ENCODE measurements at places on chromosomes 2 and 18.
A peak's percentile ranks its signal among the peaks of the same experiment; 100 is the strongest.

- no peak for DNase-seq
Observed at GRCh38 chr2:232455426-232456255, at the start of gene ALPI. Gene ALPI, plus strand, starts transcription at chr2:232456153. Its CDS starts 47 bp downstream, at chr2:232456200.

DNA sequence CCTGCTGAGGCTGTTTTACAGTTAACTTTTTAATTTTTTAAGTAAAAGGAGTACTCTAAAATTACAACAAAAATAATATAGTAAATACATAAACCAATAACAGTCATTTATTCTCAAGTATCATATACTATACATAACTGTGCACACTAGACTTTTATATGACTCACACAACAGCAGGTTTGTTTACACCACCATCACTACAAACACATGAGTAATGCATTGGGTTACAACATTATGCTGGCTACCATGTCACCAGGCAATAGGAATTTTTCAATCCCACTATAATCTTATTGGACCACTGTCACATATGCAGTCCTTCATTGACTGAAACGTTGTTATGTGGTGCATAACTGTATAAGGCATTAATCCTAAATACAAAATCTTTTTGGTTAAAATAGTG, 42.5 kb downstream of the RASGRP3 start:
- peak; percentile 59 for DNase-seq

- peak; percentile 35 for DNase-seq
Observed at GRCh38 chr2:217329023-217329431, 469.2 kb upstream of the TNP1 start.

GRCh38 chr18:9653390-9653789, 39.0 kb upstream of the PPP4R1 start:
- peak; percentile 95 for DNase-seq

DNA sequence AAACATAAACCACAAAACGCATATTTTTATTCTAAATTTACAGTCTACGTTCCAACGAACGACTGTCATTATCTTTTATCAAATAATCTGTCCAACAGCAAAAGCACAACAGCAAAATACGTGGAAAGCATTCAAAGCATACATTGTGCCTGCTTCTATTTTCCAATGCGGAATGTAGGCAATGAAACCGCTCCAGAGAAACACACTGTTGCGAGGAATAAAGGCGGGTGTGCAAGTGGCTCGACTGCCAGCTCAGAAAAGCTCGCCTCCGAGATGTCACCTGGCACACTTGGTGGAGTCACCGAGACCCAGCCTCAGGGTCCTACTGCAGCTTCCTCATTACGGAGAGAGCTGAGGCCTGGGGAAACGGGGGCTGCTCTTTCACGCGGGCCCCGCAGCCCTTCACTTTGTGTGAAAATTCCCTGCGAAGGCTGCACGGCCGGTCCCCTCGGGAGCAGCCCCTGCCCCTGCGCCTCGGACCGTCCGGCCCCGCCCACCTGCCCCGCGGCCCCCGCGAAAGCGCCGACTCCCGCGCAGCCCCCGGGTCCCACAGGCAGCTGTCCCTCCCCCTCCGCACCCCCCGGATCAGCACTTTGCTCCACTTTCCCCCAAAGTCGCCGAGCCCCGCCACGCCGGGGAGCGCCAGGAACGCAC, 752 bp downstream of the MGAT4A start:
- DNase-seq, result no peak

GRCh38 chr2:160321006-160321405, 120.9 kb upstream of the ITGB6 start:
- no peak for DNase-seq

DNA sequence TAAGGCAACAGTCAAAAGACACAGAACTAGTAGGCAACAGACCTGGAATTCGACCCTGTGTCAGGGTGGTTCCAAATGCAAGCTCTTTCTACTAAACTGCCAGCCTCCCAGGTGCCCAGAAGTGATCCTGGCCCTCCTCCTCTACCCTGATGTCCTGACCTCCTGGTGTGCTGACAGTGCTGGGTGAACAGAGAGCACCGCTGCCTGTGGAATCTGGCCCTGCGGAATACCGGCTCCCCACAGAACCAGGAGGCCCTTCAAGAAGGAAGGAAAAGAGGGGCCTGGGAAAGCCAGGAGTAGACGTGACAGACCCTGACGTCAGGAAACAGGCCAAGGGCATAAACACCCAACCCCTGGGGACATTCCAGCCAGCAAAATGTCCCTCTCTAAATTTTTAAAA, 120.3 kb downstream of the NOL10 start:
- no peak for DNase-seq

DNA sequence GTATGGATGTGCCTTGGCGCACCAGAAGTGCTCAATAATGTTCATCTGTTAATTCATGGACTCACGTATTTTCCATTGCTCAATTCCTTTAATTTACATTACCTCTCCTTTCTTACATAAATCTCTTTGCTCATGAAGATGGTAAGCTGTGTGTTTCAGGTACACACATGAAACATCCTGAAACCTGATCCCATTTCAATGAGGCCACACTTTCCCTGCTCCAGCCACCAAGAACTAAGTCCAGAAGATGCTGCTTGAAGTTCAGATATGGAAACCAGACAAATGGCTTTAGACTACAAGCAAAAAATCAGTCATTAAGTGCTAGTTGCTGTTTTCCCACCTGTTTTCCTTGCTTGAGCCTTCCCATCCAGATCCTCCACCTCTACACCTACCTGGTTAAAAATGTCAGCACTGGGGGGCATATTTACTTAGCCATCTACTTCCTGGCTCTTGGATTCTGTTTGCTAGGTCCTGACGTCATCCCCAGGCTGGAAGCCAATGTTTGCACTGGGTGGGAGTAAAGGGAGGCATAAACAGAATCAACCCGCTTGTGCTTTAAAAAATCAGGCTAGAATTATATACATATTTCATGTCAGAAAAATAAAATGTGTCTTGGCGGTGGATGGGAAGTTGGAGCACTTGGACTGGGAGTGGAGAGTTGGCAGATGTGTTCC, 309.7 kb downstream of the OSR1 start:
- no peak for DNase-seq

DNA sequence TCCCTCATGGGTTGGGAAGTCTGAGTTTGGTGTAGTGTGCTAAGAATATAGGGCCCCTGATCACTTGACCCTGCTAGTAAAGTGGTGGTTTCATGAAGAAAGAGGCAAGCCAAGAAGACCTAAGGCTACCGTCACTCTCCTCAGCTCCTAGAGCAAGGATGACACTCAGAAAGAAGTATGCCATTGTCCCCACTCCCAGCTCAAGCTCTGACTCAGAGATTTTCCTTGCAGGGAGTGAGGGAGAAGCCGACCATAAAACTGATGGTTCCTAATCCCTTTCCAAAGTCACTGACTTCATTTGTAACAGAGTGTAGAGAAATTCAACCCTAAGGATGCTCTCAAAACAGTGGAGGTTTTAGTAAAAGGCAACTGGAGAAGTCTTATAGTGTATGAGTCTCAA, 80.9 kb downstream of the ICA1L start:
- peak; percentile 29 for DNase-seq

GRCh38 chr2:176500901-176501300, 231.7 kb downstream of the MTX2 start:
- DNase-seq, result no peak

DNA sequence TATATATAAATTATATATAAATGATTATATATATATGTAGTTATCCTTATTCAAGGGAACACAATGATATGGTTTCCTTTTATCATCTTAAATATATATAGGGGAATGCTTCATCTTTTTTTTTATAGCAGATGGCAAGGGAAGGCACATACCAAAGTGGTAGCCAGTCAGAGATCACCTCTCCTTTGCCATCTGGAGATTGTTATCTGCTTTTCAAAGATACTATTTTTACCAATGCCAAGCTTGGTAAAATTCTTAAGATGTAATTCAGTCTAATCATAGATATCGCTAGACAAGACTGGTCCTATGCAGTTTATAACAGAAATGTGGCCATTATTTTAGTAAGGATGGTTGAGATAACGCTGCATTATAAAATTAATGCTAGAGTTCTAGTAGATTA, 64.7 kb upstream of the DSEL start:
- DNase-seq, result no peak

GRCh38 chr2:188051706-188052105, 240.0 kb upstream of the GULP1 start:
- no peak for DNase-seq

GRCh38 chr2:41489638-41490037, 558.2 kb upstream of the PKDCC start:
- DNase-seq, result no peak

- DNase-seq, result peak; percentile 14
Observed at GRCh38 chr18:76621782-76622495, 126.9 kb upstream of the ZNF516 start.

- DNase-seq, result no peak
Observed at GRCh38 chr2:214322662-214323061, 88.2 kb upstream of the VWC2L start.

DNA sequence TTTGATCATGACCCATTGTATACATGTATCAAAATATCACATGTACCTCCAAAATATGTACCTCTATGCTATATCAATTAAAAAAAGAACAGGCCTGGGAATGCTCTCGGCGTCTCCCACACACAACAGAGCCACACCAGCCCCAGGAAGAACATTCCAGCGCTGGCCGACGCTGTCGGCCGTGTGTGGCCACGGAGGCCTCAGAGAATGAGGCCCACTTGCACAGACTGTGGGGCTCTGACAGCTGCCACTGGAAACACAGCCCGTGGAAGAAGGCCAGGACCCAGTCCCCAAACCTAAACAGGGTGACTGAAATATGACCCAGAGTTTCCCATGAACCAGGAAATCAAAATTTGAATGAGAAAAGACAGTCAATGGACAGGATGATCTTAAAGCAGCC, 69.7 kb downstream of the EIPR1 start:
- DNase-seq, result no peak

GRCh38 chr2:22893761-22894517, 491.0 kb upstream of the KLHL29 start:
- no peak for DNase-seq

GRCh38 chr18:47248604-47249313, 2.7 kb downstream of the SKOR2 start:
- no peak for DNase-seq

DNA sequence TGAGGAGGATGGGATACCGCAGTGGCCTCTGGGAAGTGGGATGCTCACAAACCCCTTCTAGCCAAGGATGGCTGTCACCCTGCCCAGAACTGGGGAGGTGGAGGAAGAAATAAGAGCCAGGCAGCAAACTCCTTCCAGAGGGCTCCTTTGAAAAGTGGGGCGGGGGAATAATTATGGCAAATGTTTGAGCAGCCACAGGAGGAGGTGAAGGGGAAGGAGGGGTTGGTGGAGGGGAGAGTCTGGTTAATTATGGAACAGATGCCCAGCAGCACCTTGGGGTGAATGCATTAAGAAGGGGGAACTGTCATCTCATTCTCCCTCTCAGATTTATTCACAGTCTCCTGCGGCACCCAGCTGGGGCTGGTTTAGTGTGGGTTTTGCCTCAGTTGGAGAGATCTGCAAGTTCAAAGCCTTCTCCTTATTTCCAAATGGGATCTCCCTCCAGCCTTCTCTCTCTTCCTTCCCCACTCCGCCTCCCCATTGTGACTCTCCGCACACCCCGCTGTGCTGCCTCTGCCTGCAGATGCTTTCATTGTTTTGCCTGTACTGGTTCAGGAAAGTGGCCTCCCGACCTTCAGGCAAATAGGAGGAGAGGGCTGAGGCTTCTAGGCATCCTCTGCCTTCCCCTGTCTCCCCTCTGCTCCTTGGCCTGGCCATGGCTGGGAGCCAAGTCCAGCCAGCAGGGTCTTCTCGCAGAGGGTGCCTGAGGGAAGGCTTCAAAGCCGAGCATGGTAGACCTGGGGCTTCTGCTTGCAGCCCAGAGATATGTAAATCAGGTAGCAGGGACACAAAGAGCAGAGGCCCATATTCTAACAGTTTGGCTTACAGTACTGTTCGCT, 457.2 kb upstream of the MEX3C start:
- no peak for DNase-seq

DNA sequence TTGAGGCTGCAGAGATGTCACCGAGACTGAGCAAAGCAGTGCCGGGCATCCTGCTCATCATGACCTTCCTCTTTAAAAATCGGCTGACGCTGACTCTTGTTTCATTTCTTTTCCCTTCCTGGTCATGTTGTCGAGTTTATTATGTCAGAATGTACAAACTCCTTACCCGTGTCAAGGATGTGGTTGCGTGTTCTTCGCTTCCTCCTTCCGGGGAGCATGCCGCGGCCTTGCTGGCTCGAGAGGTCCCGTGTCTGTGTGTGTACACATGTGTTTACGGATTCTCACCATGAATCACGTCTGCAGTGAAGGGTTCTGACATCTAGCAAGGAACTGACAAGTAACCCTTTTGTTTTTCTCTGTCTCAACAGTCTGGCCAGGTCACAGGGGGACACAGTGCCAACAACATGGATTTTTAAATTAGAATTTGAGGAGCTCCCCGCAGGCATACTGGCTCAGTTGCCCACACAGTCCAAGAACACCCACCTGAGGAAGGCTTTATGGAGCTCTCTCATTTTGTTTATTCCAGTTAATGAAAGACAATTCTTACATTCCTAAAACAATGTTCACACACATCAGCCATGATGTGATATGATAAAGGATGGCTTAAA, 60.2 kb downstream of the MYT1L start:
- peak; percentile 54 for DNase-seq

DNA sequence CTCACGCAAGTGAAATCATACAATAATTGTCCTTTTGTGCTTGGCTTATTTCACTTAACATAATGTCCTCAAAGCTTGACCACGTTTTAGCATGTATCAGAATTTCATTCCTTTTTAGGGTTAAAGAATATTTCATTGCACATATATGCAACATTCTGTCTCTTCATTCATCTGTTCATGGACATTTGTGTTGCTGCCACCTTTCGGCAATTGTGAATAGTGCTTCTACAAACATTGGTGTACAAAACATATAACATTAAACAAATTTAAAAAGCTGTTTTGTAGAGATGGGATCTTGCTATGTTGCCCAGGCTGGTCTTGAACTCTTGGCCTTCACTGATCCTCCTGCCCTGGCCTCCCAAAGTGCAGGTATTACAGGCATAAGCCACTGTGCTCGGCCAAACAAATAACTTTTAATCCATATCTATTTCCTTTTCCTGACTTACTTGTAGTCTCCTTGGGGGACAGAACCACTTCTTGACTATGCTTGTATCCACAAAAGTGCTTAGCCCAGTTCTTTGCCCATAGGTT, 209.3 kb downstream of the SLC4A3 start:
- peak; percentile 51 for DNase-seq

GRCh38 chr2:10541081-10541480, 93.0 kb upstream of the ODC1 start:
- DNase-seq, result no peak

DNA sequence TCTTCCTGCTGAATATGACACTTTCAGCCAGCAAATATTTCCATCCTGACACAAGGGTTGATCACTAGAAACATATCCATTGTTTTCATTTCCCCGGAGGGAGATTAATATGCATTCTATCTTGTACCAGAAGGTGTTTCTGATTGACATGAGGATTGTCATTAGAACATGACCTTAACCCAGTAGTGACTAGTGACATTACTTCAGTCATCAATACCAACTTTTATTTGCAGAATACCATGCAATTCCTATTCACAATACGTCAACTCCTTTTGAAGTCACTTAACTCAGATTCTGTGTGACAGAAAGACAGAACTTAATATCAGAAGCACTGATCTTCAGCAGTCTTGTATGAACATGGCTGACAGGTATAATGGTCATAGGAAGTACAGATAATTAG, 1108.9 kb upstream of the CRIM1 start:
- DNase-seq, result no peak

GRCh38 chr2:101577173-101577572, 102.3 kb upstream of the RFX8 start:
- DNase-seq, result no peak
